ENCODE measurements at places on chromosomes 5 and 9.

GRCh38 chr5:79663212-79663611 lies 26.4 kb upstream of the CMYA5 start:
- no peak for DNase-seq

DNA sequence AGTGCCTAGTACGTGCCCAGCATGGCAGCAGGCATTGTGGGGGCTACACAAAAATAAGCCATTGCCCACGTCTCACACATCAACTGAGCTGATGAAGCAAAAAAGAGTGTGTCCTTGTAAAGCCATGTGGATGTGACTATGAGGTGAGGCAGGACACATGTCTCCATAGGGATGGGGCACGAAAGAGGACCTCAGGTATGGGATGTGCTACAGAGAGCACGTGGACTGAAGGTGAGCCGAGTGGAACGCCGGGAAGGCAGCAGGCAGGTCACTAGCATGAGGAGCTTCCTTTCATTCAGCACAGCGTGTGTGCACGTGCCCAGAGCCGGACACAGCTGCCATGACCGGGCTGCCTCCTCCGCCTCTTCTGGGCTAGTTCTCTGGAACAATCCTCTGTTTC lies 429.8 kb downstream of the SPOCK1 start:
- DNase-seq: no peak

DNA sequence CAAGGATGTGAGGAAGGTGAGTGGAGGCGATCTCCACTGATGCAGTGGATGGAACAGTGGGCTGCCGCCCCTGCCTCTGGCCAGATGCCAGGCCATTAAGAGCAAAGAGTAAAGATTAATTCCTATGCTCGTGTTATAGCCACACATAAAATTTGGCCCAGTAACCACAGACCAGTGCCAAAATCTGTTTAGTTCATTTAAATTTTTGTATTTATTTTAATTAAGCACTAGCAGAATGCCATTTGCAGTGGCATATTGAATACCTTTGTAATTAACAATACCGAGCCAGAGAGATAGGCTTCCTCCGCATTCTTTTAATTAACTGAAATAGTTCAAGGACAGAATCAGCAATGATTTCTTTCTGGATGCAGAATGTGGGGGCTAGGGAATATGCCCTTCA lies 179.8 kb downstream of the MED10 start:
- DNase-seq: no peak

DNA sequence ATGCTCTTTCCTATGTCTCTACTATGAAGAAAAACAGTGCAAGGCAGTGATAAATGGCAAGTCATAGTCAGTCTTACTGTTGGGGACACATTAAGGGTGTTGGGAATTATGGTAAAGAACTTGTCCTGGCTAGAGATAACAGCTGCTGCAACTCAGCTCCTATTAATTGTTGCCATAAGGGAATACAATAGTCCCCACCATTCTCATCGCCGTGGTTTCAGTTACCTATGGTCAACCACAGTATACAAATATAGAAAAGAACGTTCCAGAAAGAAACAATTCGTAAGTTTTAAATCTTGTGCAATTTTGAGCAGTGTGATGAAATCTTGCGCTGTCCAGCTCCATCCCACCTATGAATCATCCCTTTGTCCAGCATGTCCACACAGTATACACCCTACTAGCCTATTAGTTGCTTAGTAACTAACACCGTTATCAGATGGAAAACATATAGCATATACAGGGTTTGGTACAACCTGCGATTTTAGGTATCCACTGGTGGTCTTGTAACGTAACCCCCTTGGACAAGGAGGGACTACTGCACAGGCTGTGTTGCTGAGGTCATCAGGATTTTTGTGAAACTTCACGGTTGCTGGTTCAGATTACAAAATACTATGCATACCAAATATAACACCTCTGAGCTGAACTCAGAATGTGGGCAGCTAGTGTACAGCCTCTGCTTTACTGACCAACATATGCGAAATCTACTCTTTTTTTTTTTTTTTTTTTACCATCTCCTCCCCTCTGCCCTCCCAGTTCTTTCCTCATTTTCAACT lies 53.5 kb downstream of the ZFR start:
- no peak for DNase-seq

- no peak for DNase-seq
These were observed 18.9 kb upstream of the S1PR3 start for GRCh38 chr9:88972401-88972800.

DNA sequence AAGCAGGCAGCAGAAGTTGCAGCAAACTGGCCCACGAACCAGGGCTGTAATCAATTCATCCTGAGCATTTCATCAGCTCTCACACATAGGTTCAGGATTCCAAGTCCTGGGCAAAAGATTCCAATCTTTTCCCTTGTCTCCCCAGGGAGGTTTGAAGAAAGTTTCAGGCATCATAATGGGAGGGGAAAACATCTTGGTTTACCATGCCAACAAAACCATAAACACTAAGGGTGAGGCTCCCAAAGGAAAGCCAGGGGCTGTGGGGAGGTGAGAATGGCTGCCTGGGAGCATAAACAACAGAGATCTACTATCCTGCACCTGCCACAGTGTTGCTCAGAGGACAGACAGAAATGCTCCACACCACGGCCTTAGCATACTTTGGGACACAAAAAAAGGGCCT lies 94.6 kb downstream of the SH3TC2 start:
- no peak for DNase-seq

- DNase-seq: no peak
These were observed 303.0 kb downstream of the PARP8 start for GRCh38 chr5:50969151-50970031.

DNA sequence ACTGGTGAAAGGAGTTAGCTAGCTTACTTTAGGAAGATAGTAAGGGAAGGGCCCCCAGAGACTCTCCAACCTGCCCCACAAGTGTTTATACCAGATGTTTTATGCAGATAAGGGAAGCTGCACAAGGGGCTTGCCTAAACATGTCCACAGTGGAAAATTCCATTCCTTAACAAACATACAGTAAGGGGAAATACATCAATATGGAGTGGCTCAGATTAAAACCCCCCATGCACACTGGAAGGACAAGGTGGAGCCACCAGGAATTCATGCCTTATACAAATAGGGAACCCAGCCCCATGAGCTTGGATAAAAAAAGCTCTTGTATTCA lies 106.3 kb upstream of the GPBP1 start:
- no peak for DNase-seq

GRCh38 chr5:135605221-135605620 lies 26.4 kb upstream of the CXCL14 start:
- DNase-seq: no peak

DNA sequence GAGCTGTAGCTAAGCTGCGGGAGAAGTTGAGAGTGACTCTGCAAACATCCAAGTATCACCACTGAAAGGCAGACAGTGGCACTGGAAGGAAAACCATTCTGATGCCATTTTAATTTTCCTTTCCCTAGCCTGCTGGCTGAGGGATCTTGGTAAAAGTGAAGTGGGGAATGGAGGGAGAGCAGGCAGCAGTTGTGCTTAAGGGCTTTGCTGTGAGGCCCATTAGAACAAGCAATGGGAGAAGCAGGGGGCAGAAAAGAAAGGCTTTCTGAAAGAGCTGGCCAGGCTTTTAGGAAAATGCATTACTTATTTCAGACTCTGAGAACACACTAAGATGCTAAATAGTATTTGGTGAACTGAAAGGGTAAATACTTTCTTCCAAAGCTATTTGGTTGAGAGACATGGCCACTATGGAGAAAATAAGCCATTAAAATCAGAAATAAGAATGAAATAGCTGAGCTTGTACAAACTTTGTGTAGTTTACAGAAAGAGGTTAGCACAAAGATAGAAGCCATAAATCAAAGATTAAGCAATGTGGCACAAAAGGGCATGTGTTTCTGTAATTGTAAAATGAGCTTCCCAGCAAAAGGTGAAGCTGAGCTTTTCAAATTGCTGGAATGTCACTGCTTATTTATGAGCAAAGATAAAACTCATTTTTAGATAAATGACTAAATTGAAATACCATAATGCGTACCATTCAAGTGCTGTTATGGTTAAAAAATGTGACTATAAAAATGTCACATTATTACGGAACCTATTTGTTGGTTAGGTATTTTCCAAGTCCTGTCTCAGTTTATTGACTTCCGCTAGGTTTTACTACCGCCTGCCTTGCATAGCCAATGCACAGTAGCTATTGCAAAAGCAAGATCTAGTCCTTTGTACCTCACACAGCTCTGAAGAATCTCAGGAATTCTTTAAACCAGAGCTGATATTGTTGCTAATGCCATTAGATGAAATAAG lies 20.8 kb downstream of the SNCAIP start:
- DNase-seq: no peak

DNA sequence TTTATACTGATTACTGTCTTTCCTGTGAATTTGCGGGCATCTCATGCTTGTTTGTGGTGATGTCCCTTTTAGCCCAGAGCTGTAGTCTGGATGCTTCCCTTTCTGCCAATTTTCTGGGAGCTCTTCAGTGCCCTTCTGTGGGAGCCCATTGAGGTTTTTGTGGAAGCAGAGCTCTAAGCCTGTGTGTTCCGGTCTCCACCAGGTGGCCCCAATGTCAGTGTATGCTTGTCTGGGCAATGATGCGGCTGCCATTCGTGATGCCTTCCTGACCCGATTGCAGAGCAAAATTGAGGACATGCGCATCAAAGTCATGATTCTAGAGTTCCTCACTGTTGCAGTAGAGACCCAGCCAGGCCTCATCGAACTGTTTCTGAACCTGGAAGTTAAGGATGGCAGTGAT lies 35.1 kb downstream of the SH3GLB2 start:
- no peak for DNase-seq

DNA sequence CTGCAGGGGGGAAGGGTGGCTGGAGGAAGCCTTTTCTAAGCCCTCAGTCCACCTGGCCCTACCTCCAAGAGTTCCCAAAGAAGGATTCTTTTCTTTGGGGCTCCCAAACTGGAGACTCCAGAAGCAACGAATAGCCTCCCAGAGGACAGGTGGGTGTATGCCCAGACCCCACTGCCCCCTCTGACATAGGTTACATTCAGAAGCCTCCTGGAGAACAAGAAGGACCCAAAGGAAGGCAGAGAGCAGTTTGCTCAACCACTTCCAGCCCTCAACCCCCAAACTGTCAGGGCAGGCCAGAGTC lies 10.3 kb downstream of the HK3 start:
- no peak for DNase-seq

GRCh38 chr9:89943309-89943708 lies 338.5 kb downstream of the GADD45G start:
- DNase-seq: no peak

DNA sequence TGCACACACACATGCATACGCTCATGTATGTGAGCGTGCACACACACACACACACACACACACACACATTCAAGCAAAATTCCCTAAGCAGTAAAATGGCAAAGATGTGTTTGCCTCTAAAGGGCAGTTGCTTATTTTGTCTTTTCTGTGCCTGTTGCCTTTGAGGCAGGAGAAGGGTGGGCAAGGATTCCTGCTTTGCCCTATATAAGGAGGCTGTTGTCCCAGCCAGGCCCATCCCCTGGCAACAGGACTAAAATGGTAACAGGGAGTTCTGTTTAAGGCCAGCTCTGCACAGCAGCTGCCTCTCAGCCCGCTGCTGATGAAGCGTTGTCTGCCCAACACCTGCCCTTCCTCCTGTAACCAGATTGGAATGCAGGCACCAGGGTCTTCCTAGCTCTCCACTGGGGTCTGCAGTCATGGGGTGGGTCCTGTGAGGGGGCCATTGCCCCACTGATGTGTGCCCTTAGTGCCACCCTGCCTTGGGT lies 64.4 kb downstream of the PPARGC1B start:
- DNase-seq: no peak

DNA sequence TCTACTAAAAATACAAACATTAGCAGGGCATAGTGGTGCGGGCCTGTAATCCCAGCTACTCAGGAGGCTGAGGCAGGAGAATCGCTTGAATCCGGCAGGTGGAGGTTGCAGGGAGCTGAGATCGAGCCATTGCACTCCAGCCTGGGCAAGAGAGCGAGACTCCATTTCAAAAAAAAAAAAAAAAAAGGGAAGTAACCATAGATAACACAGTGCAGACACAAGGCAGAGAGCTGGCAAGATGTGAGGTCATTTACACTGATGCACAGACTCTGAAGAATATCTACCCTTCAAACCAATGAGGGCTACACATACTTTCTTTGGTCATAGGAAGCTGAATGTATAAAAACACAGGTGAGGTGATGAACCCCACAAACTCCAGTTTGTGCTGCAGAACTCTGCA lies 131.9 kb downstream of the DCP2 start:
- DNase-seq: no peak

- no peak for DNase-seq
These were observed 5.6 kb downstream of the OTULINL start for GRCh38 chr5:14587150-14587549.

GRCh38 chr9:103837940-103838339 lies 256.2 kb upstream of the SMC2 start:
- DNase-seq: no peak

GRCh38 chr5:103476811-103477210 lies 85.8 kb downstream of the NUDT12 start:
- DNase-seq: no peak

All from activated T-cell treated with anti-CD3 and anti-CD28 coated beads for 48 hours (primary cell).